Forelimb muscle (tissue), 1 donor: ENCODE measurements at places on chromosomes 2 and 18.

- no peak for DNase-seq
These were observed 111.3 kb downstream of the WDSUB1 start for GRCh38 chr2:159175182-159175581.

- no peak for DNase-seq
These were observed 51.6 kb upstream of the ZNF532 start for GRCh38 chr18:58813105-58813504.

DNA sequence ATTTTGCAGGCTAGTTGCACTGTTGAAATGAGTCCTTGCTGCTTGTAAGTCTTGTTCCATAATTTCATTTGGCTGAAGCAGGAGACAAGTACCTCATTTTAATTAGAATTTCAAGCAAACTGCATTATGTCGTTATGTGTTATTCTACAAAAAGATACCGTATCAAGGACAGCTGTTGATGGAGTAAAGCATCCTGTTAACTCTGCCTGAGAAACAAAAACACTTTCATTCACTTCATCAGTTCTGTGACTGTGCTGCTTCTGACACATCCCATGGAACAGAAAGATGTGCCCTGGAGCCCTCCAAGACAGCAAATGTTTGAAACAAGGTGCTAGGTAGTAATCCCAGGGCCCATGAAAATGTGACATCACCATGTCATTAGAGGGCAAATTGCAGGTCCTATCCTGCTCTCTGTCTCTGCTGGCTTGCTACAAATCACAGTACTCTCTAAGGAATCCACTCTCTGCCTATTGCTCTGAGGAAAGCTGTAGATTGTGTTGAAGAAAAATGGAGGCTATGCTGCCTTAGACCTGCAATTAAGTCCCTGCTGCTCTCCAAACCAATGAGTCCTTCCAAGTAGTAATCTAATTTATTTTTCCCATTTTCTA is 209.7 kb upstream of the PARD3B start:
- DNase-seq: no peak

- DNase-seq: no peak
These were observed 1395.6 kb downstream of the SUCLG1 start for GRCh38 chr2:83063511-83063910.

DNA sequence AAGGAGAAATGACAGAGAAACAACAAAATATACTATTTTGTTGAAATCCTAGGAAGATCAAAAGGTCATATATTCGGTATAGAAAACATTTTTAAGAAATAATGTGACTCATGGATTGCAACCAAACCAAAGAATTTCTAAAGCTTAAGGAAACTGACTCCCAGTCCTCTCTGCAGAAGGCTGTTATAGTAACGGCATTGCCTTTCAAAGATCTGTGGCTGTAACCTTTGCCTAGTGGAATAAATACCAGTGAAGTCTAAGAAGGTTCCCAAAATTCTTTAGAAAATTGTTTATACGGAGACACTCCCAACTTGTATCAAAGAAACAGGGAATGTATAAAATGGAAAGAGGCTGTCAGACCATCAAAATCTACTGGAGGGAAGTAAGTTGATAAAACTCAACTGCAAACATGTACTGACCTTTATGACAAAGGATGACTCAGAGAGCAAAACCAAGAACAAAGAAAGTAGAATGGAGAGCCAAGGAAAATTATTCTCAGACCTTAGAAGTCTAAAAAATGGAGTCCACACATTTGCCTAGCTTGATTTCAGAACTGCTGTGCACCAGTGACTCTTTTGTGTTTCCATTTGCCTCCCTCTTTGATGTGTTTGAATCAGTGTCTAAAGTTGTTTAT is 48.6 kb upstream of the FSIP2 start:
- no peak for DNase-seq

DNA sequence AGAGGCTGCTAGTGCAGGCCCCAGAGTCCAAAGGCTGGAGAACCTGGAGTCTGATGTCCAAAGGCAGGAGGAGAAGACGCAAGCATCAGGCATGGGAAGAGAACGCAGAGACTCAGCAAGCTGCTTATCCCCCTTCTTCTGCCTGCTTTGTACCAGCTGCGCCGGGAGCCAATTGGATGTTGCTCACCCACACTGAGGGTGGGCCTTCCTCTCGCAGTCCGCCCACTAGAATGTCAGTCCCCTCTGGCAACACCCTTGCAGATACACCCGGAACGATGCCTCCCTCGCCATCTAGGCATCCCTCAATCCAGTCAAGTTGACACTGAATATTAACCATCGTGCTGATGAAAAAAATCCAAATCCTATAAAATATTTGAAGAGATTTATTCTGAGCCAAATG is 141.6 kb downstream of the TWIST2 start:
- DNase-seq: no peak

GRCh38 chr2:12361506-12361905 is 355.2 kb upstream of the TRIB2 start:
- no peak for DNase-seq

DNA sequence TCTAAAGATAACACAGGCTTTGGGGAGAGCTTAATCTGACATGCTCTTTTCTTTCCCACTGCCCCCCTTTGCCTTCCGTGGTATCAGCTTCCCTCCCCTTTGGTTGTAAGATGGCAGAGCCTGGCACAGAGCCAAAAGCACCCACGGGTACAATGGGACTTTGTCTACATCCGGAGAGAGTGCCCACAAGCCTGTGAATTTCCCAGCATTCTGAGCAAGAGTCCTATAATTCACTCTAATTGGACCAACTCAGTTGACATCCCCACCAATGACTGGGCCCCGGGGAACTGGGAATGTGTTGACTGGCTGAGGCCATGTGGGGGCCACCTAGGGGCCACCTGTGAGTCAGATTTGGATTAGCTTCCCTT is 20.1 kb upstream of the C2orf72 start:
- no peak for DNase-seq

GRCh38 chr18:60538891-60539290 is 166.3 kb upstream of the MC4R start:
- no peak for DNase-seq

DNA sequence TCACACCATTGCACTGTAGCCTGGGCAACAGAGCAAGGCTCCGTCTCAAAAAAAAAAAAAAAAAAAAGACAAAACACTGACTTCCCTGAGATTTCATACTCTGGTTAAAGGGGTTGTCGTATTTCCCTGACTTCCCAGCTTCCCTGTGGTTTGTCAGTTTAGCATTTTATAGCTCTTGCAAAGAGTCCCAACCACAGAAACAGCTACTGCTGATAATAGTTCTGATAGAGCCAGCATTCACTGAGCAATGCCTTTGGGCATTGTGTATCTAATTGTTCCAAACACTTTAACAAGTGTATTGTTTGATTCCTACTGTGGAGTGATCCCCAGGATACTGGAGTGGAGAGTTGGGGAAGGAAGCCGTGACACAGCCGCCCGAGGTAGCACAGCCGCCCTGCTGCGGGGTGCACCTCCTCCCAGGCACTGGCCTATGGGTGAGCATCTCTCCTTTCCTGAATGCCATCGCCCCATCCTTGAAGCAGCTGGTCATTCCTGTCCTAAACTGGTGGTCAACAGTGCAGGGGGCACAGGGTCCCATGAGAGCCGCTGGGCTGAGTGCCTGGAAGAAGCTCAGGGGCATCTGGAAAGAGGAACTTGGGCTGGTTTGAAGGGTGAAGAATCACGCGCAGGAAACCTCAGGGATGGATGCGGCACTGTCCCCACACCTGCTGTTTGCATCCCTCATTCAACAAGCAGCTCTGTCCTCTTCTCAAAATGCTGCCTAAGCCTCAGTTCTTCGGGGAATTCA is 81.0 kb upstream of the TMEM18 start:
- no peak for DNase-seq

DNA sequence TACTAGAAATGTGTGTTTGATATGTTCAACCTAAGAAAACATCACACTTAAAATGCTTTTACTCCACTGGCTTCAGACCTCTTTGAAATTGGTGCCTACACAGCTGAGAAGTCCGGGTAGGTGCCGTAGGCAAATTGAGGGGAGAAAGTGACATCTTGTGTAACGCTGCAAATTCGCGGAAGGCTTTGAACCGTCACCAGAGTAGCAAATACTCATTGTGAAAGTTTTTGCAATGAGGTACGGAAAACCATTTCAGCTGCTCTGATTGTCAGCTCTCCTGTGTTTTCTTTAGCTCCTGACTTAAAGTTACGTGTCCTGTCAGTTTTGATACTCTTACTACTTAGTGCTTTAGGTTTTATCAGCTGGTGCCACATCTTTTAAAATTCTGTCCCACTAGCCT is 224.5 kb downstream of the FAM210A start:
- no peak for DNase-seq

- DNase-seq: no peak
These were observed 174.6 kb downstream of the SRBD1 start for GRCh38 chr2:45436456-45436855.

DNA sequence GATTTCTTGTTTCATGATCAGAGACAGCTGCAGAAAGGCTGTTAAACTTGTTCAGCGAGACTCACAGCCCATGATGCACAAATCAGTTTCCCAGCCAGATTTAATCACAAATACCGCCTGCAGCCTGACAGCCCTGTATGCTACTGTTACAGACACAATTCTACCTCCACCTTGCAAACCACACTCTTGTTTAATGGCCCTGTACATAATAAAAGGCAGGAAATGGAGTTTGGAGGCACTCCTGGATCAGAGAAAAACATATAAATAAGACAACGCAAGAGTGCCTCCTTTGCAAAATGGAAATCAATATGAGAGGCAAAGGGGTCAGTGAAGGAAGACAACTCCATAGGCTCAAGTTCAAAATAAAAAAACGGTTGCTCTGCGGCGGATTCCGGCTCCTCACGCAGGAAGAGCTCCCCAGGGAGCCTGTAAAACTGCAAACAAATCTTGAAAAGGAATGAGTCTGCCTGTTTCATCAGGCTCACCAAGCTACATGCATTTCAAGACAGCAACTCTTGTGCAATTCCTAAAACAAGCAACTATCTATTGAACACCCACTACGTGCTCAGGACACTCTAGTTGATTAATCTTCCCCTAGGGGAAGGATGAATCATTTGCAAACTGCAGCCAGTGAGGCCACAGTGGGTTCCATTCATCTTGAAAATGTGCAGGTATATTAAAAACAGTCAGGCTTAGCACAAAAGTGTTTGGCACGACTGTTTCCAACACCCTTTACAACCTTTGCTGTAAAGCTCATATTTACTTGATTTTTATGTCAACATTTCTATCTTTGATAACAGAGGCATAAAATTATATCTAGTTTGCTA is 37.5 kb downstream of the TBC1D8 start:
- no peak for DNase-seq

GRCh38 chr2:74007121-74007520 is 22.4 kb downstream of the TET3 start:
- DNase-seq: no peak

GRCh38 chr18:41613003-41613609 is 341.9 kb upstream of the PIK3C3 start:
- no peak for DNase-seq

GRCh38 chr2:103669531-103669930 is 907.7 kb downstream of the TMEM182 start:
- DNase-seq: no peak

DNA sequence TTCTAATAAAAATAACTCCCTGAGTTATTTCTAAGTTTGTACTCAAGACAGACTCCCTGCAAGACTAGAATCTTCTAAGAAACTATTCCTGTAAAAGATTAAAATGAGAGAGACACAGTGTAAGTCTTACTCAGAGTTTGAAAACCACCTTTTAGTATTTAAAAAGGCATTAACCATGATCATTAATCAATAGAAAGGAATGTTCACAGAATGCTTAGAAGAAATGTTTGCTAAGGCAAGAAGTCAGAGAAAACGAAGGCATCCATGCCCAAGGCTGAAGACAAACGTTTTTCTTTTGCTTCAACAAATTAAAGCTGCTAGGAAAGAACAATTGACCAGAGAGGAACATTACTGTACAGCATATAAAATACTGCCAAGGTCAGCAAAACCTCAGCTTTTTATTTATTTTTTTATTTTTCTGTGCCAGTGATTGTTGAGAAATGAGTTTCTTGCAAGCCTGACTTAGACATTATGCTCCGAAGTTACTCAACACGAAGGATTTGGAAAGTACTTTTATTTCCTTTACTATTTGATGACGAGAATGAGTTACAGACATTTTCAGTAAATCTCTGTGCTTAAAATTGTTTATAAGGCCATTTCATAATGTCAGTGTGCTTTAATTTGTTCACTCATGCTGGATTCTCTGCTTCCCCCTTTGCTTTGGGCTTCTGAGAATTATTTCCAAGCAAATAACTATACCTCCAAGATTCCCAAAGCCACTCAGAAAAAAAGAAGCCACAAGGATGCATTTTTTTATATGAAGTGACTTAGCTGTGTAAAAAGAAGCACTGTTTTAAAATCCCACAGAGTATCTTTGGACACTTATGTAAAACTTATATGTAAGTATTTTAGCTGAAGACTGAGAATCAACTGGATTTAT is 20.5 kb downstream of the RND3 start:
- DNase-seq: no peak

GRCh38 chr2:199850218-199850717 is 724 bp downstream of the FTCDNL1 start:
- no peak for DNase-seq

DNA sequence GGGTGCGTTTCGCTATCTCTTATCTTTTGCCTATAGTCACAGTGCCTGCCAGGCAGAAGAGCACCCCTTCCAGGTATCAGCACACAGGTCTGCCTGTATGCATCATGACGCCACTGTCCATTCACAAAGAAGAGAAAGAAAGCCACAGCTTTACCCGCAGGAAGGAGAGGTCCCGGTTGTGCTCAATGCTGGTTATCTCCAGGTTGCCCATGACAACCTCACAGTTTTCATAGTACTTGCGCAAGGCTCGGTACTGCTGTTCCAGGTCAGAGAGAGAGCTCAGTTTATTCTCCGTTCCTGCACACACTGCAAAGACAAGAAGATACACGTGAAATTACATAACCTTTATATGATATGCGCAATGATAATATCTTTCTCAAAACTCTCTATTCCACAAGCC is 414.0 kb downstream of the ERBB4 start:
- DNase-seq: no peak

- DNase-seq: no peak
These were observed 1.6 kb downstream of the CDH2 start for GRCh38 chr18:28175150-28175929.

DNA sequence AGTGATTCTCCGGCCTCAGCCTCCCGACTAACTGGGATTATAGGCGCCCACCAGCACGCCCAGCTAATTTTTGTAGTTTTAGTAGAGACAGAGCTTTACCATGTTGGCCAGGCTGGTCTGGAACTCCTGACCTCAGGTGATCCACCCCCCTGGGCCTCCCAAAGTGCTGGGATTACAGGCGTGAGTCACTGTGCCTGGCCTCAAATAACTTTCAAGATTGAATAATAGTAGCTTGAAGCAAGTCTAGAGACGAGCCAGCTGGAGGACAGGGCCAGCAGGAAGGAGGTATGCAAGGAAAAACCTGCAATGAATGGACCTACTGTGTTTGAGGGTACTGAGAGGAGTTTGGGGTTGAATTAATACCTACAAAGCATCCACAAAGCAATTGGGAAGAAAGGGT is 87.5 kb downstream of the MSH2 start:
- DNase-seq: no peak

DNA sequence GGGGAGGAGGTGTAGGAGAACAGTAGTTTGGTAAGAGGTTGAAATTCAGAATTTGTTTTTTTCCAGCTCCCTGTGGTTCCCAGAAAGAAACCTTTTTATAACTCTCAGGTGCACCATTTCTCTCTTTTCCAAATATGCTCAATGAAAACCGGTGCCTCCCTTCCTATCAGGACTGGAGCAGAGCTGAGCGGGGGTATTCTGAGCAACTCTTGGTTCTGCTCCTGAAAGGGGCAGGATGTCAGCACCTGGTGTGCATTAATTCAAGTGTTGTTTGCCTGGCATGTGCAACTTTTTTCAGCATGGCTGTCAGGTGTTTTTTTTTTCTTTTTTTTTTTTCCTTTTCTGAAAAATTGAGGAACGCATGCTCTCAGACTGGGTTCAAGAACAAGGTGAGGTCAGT is 74.1 kb downstream of the MAPK4 start:
- DNase-seq: no peak

- DNase-seq: no peak
These were observed 2.9 kb downstream of the KLHL29 start for GRCh38 chr2:23387845-23388244.
